ENCODE measurements at places on chromosomes 16 and 17.

DNA sequence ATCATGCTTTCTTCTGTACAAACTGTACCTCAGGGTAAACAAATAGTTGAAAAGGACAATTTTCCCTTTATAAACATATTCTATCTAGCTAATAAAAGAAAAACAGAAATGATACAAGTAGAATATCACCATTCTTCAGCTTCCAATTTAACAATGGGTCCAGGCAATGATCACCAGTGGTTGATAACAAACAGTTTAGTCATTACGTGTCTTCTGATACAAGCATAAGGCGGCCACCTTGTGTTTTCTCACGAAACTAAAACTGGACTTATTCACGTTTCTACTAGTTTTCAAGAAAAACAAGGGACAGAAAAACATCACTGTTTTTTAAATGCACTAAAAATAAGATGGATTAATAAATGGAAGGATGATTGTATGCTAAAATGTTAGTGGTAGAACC lies 58.3 kb downstream of the STH start:
- DNase-seq: no peak

DNA sequence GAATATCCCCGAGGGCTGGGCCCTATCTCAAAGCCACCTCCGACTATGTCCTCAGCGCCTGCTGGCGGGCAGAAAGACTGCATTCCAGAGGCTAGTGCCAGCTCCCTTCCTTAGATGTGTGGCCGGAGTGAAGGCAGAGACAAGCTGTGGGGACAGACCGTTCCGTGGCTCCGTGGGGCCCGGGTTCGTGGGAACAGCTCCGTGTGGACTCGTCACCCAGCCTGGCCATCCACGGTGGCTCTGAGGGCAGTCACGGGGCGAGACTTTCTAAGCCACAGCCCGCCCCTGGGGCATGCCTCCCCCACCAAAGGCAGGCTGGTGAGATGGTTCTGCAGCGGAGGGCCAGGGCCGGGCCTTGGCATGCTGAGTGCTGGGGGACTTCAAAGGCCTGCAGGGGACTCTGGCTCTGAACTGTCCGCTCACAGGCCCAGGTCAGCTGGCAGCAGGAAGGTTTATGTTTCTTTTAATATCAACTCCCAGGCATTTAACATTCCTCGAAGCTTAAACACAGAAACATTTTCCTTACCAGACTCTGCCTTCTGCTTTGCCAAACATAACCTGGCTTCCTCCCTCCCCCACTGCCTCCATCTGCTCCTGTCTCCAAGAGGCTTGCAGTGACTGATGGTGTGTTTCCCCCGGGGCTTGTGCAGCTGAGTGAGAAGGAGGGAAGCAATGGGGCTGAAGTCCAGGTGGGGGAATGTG lies 50.4 kb downstream of the TIMM22 start:
- DNase-seq: no peak

GRCh38 chr17:49980703-49981197 lies 11.8 kb downstream of the DLX4 start:
- no peak for DNase-seq

DNA sequence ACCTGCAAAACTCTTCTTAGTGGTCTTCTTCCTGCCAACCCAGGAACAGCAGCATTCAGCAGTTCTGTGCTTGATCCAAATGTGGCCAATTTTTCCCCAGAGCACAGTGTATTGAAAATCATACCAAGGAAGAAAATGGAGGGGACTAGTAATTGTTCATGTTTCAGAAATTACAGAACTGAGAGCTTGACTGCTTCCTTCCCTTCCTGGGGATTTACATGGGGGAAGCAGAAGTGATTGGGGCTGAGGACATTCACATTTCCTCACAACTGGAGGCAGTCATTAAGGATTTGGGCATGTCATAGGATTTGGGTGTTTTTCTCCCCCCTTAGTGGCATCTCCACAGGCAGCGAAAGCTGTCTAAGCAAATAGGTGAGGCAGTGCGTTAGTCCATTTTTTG lies 19.7 kb downstream of the CIITA start:
- DNase-seq: no peak

- DNase-seq: no peak
Measured at GRCh38 chr17:70394473-70395232, 225.3 kb downstream of the KCNJ2 start.

DNA sequence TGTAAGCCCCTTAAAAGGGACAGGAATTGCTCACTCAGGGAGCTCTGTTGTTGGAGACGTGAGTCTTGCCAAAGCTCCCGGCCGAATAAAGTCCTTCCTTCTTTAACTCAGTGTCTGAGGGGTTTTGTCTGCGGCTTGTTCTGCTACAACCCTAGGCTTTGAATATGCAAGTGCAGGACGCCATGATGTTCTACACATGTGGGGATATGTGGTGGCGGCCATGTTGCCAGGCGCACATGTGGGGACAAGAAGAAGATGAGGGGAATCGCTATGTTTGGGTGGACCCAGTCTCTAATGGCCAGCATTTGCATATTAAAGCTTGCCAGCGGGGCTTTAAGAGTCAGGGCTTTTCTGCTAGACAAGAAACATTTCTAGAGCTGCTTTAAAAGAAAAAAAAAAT lies 96.8 kb upstream of the CA10 start:
- no peak for DNase-seq

- no peak for DNase-seq
Measured at GRCh38 chr17:77356690-77357201, 216.0 kb downstream of the SEC14L1 start.

- DNase-seq: no peak
Measured at GRCh38 chr17:58360296-58361063, 8.5 kb upstream of the SUPT4H1 start.

DNA sequence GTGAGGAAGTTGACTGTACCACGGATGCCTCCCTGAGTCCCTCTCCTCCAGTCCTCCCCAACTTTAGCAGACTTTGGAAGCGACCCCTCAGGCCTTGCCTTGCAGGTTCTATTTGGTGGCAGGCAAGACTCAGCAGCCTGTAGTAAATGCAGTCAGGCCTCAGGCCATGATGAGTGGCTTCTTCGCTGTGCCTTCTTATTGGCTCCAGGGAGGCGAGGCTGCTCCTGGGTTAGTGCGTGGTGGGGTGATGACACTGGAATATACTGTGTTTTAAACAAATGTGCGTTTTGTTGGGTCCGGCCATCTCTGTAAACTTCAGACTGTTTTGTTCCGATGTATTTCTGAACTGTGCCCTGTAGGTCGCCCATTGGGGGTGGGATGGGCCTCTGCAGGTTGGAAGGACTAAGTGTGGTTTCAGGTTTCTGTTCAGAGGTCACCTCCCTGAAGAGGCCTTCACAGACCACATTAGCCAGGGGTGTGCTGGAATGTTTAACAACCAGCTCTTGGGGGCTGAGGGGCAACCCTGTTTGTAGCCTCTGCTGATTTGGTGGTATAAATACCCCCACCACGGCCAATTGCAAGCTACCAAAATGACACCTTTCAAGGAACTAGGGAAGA lies 62.5 kb downstream of the CYLD start:
- no peak for DNase-seq

DNA sequence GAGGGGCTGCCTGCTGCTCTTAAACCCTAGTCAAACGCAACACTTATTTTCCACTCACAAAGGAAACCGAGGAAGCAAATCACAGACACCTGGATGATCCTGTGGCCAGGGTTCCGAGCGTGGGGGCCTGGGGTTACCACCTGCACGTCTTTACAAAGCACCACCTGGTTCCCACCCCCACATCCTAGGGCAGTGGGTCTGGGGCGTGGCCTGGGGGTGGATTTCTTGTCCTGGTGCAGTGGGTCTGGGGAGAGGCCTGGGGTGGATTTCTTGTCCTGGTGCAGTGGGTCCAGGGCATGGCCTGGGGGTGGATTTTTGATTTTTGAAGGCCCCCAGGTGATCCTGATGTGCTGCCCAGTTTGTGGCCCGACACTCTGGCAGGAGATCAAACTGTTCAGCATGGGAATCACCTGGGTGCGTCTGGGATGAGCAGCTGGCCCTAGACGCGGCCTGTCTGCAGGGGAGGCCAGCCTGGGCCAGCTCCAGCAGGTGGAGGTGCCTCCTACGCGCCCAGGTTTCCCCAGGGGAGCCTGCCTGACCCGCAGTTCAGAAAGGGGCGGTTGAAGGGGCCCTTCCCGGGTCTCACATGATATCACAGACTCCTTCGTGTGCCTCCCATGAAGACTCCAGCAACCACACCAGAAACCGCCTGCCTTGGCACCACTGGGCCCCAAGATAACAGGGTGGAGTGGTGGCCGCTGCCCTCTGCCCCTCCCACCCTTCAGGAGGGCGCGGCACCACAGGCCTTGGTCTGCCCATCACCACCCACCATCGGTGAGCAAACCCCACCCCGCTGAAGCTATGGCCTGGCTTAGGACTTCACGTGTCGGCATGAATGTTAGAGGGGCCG lies 6.3 kb downstream of the HAGH start:
- no peak for DNase-seq

DNA sequence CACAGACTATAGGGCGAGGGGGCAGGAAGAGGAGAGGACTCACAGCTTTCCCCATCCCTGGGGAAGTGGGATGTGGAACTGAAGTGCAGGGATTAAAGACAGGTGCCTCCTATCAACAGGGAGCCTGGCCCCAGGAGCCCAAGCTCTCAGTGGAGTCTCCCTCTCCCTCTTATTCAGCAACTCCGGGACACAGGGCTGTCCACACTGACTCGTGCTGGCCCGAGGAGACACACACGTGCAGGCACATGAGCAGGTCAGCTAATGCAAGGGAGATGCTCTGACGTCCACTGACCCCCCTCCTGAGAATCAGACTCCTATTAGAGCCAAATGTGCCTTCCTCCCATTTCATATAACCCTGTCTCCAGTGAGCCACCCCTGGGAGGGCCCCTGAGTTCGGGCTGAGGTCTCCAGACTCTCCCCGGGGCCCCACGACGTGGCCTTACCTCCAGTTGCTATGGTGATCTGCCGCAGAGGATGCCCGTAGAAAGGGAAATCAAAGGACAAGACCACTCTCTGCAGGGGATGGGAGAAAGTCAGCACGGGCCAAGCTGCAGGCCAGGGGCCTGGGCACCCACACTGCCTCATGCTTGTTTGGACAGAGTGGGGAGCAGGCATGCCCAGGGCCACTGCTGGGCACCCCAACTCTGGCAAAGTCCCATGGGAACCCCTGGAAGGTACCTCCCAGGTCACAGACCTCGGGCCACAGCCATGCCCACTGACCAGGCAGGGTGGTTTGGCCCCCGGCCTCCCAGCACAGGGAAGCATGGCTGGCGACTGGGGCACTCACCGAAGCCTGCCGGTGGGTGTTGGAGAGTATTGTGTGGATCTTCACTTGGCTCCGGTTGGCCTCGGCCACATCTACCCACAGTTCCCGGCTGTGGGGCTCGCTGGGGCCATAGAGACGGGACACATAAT lies 42.7 kb downstream of the PLXDC1 start:
- no peak for DNase-seq

DNA sequence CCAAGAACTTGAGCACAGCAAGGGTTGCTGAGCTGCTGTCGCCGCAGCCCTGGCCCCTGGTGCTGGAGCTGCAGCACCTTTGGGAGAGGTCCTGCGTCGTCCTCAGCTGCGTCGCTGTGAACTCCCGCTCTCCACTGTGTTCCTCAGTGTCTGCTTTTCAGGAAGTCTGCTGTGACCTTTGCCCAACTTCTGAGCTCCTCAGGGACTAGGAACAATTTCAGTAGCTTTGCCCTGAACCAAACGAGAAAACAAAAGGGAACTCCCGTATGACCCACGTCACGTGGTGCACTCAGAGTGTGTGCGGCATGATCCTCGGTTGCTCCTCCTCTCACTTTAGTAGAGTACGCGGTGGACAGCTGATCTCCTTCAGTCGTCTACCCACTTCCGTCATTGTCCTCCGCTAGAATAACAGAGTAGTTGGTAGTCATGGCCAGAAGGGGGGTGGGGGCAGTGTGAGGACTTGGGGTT lies 44.2 kb downstream of the WDR45B start:
- DNase-seq: peak; percentile 51

DNA sequence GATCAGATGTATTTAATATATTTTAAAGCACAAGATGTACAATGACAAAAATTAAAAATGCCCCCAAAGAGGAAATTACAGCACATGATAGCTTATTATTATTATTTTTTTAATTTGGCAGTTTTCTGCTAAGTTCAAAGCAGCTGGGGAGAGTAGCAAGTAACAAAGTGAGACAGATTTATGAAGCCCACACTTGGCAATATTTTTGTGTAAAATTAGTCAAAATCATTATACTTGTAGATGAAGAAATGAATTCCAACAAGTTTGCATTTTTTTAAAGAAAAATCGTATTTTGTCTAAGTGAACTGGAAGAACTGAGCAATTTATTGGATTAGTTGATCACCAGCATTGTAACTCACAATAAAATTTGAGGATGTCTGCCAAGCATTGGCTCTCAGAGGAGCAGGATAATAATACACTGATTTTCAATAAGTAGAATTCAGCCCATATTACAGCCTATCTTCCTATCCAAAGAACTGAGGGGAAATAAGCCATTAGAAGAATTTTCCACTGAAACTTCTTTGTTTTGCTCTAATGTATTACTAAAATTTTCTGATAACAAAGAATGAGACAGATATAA lies 215.6 kb downstream of the MAP2K6 start:
- no peak for DNase-seq

- DNase-seq: no peak
Measured at GRCh38 chr17:74296548-74296936, 22.5 kb downstream of the DNAI2 start.

DNA sequence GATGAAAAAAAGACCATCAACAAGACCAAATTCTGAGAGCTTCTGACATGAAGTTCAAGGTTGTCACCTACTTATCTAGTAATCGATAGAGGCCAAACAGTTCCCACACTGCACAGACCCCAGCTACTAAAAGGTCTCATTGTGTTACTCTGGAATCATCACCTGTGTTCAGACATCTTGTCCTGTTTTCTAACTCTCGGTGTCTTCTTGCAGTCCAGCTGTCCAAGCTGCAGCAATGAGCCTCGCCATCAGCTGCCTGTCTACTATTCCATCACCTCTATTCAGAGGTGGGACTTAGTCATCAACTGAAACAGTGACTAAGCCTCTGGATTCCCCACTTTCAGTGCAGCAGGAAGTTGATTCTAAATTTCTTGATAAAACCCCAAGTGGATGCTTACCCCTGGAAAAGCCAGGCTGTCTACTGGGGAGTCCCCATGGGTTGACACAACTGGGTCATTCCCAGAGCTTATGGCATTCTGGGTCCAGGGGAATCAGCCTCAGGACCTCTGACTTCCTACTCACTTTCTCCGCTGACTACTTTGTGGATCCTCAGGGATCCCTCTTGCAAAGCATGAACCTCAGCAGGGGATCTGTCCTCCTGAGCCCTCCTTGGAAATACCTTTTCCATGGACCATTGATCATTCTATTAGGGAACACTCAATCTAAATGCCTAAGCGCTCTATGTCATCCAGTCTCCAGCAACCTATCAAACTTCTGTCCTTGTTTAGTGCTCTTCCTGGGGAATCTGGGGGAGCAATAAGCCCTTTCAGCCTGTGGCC lies 46.5 kb downstream of the HNF1B start:
- DNase-seq: no peak

DNA sequence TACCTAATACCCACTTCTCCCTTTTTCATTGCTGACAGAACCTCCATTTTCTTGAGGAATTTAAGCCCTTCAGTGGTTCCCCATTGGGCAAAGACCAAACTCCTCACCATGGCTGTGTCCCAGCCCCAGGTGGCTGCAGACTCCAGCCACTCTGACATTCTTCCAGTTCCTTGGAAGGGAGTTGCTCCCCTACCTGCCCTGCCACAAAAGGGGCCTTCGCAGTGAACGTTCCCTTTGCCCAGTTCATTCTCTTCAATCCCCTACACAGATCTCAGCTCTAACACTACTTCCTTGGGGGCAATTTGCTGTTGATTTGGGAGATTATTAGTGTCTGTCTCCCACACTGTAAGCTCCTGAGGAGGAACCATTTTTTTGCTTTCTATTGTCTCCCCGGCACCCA lies 3.2 kb upstream of the AKTIP start:
- no peak for DNase-seq

GRCh38 chr16:48499923-48500381 lies 110.0 kb downstream of the N4BP1 start:
- peak; percentile 87 for DNase-seq

All from right lung (tissue), 10 donors.